ENCODE measurements at places on chromosomes 11 and 22.

DNA sequence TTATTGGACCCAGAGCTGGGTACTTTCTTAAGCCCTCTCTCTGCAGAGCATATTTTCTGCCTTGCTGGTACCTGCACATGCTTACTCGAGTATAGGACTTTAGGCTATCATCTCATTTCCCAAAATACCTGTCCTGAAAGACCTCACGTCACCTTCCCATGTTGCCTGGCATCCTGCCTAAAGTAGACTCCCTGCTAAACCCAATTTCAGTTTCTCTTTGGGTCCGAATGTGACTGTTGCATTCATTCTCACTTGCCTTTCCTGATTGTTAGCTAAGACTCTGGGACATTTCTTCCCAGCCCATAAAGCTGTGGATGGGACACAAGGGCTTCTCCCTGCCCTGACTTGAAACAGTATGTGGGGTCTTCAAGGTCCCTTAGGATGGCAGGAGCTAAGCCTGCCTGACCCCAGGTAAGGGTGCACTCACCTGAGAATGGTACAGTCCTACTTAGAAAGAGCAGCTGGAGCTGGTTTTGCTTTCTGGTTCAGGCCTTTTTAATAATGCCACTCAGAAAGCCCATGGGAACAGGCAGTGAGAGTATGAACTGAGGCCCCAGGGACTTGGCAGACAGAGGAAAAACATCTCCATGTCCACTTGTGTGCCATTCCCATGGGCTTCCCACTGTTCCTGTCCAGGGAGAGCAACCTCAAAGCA lies 12.9 kb downstream of the OR51E2 start:
- no peak for DNase-seq

GRCh38 chr22:32339190-32340012 lies 18.3 kb upstream of the RFPL3 start:
- no peak for DNase-seq

DNA sequence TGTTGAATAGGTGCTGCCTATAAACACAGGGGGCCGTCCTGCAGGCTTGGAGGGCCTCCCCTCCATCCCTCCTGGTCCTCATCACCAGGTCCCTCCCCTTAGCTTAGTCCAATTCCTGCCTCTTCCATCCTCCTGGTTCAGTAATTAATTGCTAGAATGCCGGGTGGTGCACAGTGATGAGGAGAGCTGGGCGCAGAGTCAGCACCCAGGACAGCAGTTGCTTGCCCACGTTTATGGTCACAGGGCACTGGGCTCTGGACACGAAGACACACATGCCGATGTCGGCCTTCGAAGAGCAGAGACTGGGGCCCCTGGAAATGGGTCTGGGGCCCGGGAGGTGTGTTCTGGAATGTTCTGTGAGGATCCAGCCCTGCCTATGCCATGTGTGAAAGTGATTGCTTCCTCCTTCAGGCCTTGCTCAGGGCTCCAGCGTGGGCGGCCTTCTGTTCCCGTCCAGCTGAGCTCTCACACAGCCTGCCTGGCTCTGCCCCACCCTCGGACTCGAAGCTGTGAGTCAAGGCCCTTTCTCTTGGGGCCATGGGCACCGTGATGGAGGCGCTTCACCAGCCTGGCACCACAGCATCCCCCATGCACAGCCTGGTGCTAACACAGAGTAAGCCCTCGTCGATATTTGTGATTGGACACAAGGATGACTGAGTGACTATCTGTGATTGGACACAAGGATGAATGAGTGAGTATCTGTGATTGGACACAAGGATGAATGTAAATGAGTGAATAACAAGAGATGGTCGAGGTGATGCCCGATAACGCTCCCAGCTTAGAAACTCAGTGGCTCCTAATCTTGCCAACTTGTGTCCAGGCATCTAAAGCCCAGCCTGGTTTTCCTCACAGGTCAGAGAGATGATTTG lies 884.7 kb downstream of the BRD1 start:
- no peak for DNase-seq

DNA sequence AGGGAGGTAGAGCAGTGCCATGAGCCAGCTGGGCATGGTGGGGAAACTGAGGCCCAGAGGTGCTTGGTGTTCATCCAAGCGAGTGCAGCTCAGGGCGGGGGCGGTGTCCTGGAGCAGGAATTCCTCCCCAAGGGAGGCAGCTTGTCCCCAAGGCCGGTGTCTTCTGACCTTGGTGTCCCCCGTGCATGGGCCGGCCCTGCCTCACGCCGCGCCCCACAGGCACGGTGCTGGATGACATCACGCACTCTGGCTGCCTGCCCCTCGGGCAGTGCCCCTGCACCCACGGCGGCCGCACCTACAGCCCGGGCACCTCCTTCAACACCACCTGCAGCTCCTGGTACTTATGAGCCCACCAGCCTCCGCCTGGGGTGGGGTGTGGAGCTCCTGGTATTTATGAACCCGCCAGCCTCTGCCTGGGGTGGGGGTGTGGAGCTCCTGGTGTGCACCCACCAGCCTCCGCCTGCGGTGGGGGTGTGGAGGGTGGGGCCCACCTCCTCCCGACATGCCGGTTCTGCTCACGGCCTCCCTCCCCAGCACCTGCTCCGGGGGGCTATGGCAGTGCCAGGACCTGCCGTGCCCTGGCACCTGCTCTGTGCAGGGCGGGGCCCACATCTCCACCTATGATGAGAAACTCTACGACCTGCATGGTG lies 6.7 kb downstream of the MUC5B start:
- peak; percentile 3 for DNase-seq

- no peak for DNase-seq
Observed at GRCh38 chr11:121270001-121270678, 22.4 kb upstream of the SC5D start.

GRCh38 chr11:57571606-57572005 lies 4.1 kb upstream of the UBE2L6 start:
- DNase-seq: no peak

- no peak for DNase-seq
Observed at GRCh38 chr11:69027704-69028372, 14.8 kb upstream of the MRGPRF start.

DNA sequence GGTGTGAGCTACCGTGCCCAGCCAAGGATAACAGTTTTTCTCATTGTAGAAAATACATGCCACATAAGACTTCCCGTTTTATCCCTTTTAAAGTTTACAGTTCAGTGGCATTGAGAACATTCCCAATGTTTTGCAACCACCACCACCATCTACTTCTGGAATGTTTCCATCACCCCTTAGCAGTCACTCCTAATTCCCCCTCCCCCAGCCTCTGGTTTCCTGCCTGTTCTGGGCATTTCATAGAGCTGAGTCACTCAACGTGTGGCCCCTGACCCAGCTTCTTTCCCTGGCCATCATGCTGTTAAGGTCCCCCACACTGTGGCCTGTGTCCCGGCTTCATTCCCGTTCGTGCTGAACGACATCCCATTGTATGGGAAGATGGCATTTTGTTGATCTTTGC lies 30.7 kb downstream of the FGF4 start:
- no peak for DNase-seq

GRCh38 chr11:27514558-27514957 lies 8.0 kb upstream of the LIN7C start:
- DNase-seq: no peak

DNA sequence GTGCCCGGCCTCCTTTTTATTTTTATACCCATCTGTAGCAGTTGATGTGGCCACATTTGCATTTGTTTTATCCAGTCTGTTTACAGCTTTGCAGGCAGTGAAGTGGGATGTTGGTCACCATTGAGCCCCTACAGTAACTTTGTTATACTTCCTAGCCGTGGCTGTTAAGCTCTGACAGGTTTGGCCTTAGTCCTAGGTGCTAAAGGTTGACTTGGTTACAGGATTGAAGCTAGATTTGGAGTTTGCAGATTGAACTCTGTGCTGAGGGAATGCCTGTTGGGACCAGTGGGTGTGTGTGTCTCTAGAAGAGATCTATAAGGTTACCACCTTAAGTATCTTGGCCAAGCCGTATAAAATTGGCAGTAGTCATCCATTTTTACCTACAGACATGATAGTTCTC lies 91.2 kb downstream of the PPP6R3 start:
- no peak for DNase-seq
